ENCODE measurements at places on chromosomes 12 and 14. TPM values are rescaled to one million over a fixed set of nuclear protein-coding genes. Genes with fewer than 3 reads are reported as not detected.

Gene RD3L
- total RNA-seq, result not detected

Gene FAR2
- 16.5 TPM for total RNA-seq

Gene STAB2
- 2.4 TPM for total RNA-seq

Gene PKP2
- 14.6 TPM for total RNA-seq

Gene RDH5
- 6.6 TPM for total RNA-seq

Gene SLC10A1
- total RNA-seq, result not detected

Gene EIF2S3B
- total RNA-seq, result not detected

Gene TAS2R19
- total RNA-seq, result 1.7 TPM

Gene STXBP6
- 17.5 TPM for total RNA-seq

Gene ZCRB1
- total RNA-seq, result 30.4 TPM

Gene SAMD15
- total RNA-seq, result 0.74 TPM

Gene KRT74
- not detected for total RNA-seq

Gene INSM2
- total RNA-seq, result 0.39 TPM

Gene C12orf50
- total RNA-seq, result not detected

Gene ETFBKMT
- total RNA-seq, result 5.7 TPM

Gene RNASE7
- not detected for total RNA-seq

Gene TNS2
- 109 TPM for total RNA-seq
